ENCODE measurements at places on chromosomes 2 and 18.

DNA sequence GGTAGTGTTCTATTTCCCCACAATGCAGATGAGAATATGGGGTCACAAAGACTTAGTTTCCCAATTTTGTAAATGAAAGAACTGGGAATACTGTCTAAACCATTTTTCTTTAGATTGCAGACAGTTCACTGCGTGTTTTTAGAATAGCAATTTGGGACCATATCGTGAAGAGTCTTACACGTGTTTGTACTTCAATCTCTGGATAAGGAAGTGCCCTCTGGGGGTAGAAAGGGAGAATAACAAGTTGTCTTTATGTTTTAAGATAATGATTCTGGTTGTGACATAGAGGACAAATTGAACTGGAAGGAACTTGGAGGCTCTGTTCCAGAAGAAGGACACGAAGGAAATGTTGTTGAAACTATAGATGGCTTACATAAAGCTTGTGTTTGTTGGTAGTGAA, 457.7 kb downstream of the CBLN2 start:
- DNase-seq: no peak

GRCh38 chr2:164542581-164543021, 78.7 kb downstream of the GRB14 start:
- DNase-seq: no peak

GRCh38 chr18:65752625-65753325, 2.0 kb downstream of the CDH7 start:
- no peak for DNase-seq

- DNase-seq: no peak
Measured at GRCh38 chr2:195026261-195026660, 630.8 kb upstream of the SLC39A10 start.

- no peak for DNase-seq
Measured at GRCh38 chr2:74037379-74037860, 52.7 kb downstream of the TET3 start.

DNA sequence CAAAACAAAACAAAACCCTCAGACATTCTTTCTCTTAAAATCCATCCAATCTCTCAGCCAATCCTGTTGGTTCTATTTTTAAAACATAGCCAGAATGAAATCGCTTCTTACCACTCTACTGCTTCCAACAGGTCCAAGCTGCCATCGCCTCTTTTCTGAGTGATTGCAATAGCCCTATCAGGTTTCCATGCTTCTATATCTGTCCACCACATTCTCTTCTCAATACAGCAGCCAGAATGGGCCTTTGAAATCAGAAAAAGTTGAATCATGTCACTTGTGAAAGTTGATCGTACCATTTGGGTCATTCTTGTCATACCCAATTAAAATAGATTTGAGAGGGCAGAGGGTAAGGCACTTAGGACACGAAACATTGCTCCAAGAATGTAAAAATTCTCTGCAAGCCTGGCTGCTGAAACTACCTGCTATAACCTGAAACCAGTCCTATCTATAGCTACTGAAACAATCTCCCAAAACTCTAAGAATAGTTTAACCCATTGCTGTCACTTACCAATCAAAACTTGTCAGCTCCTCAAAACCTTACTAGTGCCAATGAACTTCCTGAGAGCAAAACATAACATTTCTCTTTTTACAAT, 3.3 kb upstream of the MTLN start:
- DNase-seq: no peak

DNA sequence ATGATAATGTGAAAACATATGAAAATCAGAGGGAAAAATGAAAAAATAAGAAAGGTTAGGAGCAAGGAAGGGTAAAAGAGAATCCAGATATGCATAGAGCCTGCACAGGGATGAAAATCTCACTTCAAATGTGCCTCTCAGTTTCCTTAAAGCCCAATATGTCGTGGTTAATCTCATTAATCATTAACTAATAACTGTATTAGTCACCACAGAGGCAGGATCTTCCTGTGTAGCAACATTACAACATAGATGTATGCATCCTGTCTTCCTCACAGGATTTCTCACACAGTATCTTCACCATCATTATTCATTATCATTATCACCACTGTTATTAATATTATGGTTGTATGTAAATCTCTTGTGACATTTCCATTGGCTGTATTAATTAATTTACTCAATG, 361.2 kb upstream of the SOX11 start:
- no peak for DNase-seq
